Activated naive CD8-positive, alpha-beta T cell treated with anti-CD3 and anti-CD28 coated beads for 36 hours (primary cell): ENCODE measurements at places on chromosomes 1 and 21.

DNA sequence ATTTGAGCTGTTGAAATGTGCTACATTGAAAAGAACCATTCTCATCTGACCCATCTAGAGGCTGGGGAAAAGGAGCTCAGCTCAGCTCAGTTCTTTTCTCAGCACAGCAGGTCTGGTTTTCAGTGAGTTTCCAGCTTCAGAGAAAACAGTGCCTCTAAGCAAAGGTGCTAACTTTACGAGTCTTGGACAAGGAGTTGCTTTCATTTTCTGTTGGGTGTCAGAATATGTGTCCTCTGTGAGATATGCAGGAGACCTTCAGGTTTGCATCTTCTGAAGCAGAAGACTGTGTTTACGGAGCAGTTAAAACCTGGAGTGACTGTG lies 321.3 kb upstream of the USP24 start:
- H3K27ac ChIP-seq = no peak overlapping the region
- H3K36me3 ChIP-seq = no peaks in the 10 kb centered on the region
- H3K4me1 ChIP-seq = no peaks in the 10 kb centered on the region
- no peaks in the 10 kb centered on the region for H3K27me3 ChIP-seq

GRCh38 chr1:41003640-41004220 lies 17.8 kb downstream of the SLFNL1 start:
- no peak overlapping the region for H3K4me3 ChIP-seq
- peak; percentile 86 for DNase-seq
- H3K4me1 ChIP-seq = peaks cover 28% of the 10 kb centered on the region
- H3K27ac ChIP-seq = peak overlapping the region; percentile 45
- no peaks in the 10 kb centered on the region for H3K27me3 ChIP-seq

DNA sequence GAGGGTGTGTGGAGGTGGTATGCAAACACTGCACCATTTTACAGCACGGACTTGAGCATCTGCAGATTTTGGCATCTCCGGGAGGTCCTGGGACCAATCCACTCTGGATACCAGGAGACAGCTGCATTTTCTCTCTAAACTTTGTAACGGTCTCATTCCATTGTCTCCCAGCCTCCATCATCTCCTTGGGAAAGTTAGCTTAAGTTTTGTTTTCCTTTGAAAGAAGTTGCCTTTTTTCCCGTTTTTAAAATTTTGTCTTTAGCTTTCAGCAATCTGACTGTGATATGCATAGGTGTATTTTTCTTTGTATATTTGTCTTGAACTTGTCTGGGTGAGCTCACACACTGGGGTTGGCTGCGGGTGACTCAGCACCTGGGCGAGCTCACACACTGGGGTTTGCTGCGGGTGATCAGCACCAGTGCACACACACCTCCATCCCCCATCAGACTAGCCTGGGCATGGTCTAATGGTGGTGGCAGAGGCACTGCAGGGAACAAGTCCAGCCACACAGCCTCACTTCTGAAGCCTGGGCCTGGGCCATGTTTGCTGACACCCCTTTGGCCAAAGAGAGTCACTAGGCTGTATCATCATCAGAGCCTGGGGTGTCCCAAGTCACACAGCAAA lies 32.1 kb upstream of the COL18A1 start:
- no peak overlapping the region for H3K27ac ChIP-seq
- H3K36me3 ChIP-seq = no peaks in the 10 kb centered on the region
- H3K4me3 ChIP-seq = no peak overlapping the region
- peaks cover 6% of the 10 kb centered on the region for H3K4me1 ChIP-seq
- DNase-seq = no peak

- DNase-seq = no peak
- H3K4me1 ChIP-seq = peaks cover 30% of the 10 kb centered on the region
- no peak overlapping the region for H3K27ac ChIP-seq
- H3K36me3 ChIP-seq = peaks cover 3% of the 10 kb centered on the region
- H3K27me3 ChIP-seq = peaks cover 3% of the 10 kb centered on the region
These were observed 71.5 kb downstream of the TGFBR3 start for GRCh38 chr1:91814448-91814847.

DNA sequence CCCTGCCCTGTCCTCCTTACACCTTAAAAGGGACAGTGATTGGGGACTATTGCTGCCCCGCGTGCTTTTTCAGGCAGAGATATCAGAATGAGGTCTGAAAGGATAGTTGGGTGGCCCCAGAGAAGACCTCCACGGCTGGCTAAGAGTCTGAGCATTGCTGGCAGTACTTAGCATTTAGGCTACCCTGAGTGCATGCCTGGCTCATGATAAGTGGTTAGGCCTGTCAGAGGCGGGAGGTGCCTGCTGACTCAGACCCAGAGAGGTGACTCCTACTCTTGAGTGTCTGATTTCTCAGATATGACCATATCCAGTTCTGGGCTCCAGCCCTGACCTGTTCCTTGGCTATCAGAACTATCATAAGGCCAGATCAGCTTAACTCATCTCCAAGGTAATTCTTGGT lies 213.7 kb downstream of the PBX1 start:
- no peaks in the 10 kb centered on the region for H3K36me3 ChIP-seq
- H3K27me3 ChIP-seq = no peaks in the 10 kb centered on the region

DNA sequence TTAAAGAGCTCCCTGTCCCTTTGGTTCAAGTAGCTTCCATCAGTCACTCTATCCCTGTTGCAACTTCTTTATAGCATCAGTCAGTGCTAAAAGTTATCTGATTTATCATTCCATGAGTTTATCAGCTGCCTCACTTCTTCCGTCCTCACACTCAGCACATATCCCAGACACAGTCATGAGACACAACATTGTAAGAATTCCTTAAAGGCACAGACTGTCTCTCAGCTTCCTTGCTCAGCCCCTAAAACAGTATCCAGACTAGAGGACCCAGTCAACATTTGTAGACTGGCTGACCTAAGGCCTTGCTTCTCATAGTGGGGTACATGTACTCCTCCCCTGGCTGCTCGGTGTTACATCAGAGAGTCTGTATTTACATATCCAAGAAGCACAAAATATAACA lies 164.9 kb upstream of the ADGRL2 start:
- no peak overlapping the region for H3K27ac ChIP-seq
- H3K27me3 ChIP-seq = no peaks in the 10 kb centered on the region
- no peaks in the 10 kb centered on the region for H3K36me3 ChIP-seq
- no peaks in the 10 kb centered on the region for H3K4me1 ChIP-seq
- no peak for DNase-seq

- peaks cover 17% of the 10 kb centered on the region for H3K27me3 ChIP-seq
- no peaks in the 10 kb centered on the region for H3K4me1 ChIP-seq
- no peaks in the 10 kb centered on the region for H3K36me3 ChIP-seq
- H3K27ac ChIP-seq = no peak overlapping the region
- DNase-seq = no peak
- H3K4me3 ChIP-seq = no peak overlapping the region
These were observed 65.3 kb upstream of the BEND5 start for GRCh38 chr1:48841966-48842365.

DNA sequence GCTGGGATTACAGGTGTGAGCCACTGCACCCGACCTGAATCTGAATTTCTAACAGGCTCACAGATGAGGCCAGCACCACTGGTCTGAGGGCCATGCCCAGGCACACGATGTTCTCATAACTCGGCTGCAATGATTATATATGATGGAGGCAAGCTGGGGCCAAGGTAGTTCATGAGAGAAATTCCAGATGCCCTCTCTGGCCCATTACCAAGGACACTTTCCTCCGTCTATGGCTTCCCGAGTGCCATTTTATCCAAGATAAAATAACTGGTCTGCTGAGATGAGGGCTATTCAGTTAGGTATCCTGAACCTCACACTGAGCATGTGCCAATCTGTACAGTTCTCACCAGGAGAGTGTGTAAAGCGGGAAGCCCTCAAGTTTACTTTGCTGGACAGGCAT lies 16.5 kb downstream of the TMPRSS2 start:
- H3K27ac ChIP-seq = no peak overlapping the region
- DNase-seq = no peak
- no peaks in the 10 kb centered on the region for H3K4me1 ChIP-seq
- H3K36me3 ChIP-seq = no peaks in the 10 kb centered on the region

- peaks cover 2% of the 10 kb centered on the region for H3K36me3 ChIP-seq
These were observed 34.1 kb downstream of the TMCO4 start for GRCh38 chr1:19765623-19766022.

- H3K27me3 ChIP-seq = no peaks in the 10 kb centered on the region
- H3K36me3 ChIP-seq = peaks cover 2% of the 10 kb centered on the region
- H3K27ac ChIP-seq = no peak overlapping the region
- no peak for DNase-seq
- H3K4me3 ChIP-seq = no peak overlapping the region
- H3K4me1 ChIP-seq = no peaks in the 10 kb centered on the region
These were observed 16.0 kb downstream of the QSOX1 start for GRCh38 chr1:180170546-180171151.

DNA sequence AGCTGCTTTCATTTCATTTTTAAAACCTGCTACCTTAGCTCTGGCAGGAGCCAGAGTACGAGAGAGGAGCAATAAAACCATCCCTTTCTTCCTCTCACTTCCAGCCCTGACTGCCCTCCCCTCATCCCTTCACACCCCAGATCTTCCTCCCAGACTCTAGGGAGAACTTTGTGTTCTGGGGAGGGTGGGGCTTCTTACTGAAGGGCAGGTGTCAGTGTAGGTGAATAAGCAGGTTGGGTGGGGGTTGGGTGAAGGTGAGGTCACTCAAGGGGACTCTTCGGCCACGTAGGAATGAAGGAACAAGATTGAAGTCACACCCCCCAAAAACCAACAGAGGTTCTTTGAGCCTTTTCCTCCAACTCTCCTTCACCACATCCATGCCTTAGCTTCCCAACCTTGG lies 88.9 kb downstream of the CD58 start:
- no peak overlapping the region for H3K4me3 ChIP-seq
- no peaks in the 10 kb centered on the region for H3K27me3 ChIP-seq
- H3K36me3 ChIP-seq = no peaks in the 10 kb centered on the region
- no peak for DNase-seq
- no peaks in the 10 kb centered on the region for H3K4me1 ChIP-seq

GRCh38 chr1:221878134-221878533 lies 136.2 kb upstream of the DUSP10 start:
- H3K36me3 ChIP-seq = no peaks in the 10 kb centered on the region
- H3K4me1 ChIP-seq = peaks cover 18% of the 10 kb centered on the region
- no peak overlapping the region for H3K4me3 ChIP-seq
- no peak overlapping the region for H3K27ac ChIP-seq

GRCh38 chr1:85603086-85603880 lies 22.7 kb downstream of the CCN1 start:
- no peak for DNase-seq
- H3K4me1 ChIP-seq = no peaks in the 10 kb centered on the region
- H3K36me3 ChIP-seq = peaks cover 6% of the 10 kb centered on the region
- H3K4me3 ChIP-seq = no peak overlapping the region
- H3K27ac ChIP-seq = no peak overlapping the region

GRCh38 chr1:177209357-177209756 lies 38.6 kb downstream of the BRINP2 start:
- H3K4me1 ChIP-seq = no peaks in the 10 kb centered on the region
- no peak for DNase-seq
- H3K27me3 ChIP-seq = no peaks in the 10 kb centered on the region

DNA sequence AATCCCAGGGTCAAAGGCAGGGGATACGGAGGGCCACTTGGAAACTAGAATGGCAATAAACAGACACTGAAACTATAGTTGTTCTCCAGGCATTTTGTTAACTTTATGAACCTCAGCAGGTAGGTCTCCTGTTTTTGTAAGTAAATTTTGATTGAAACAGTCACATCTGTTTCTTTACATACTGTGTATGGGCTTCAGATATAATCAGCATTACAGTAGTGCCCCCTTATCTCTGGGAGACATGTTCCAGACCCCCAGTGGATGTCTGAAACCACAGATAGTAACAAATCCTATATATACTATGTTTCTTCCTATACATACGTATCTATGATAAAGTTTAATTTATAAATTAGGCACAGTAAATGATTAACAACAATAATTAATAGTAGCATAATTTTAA lies 11.5 kb downstream of the STIL start:
- no peak for DNase-seq
- H3K4me1 ChIP-seq = peaks cover 8% of the 10 kb centered on the region
- H3K27me3 ChIP-seq = no peaks in the 10 kb centered on the region
- H3K4me3 ChIP-seq = no peak overlapping the region

DNA sequence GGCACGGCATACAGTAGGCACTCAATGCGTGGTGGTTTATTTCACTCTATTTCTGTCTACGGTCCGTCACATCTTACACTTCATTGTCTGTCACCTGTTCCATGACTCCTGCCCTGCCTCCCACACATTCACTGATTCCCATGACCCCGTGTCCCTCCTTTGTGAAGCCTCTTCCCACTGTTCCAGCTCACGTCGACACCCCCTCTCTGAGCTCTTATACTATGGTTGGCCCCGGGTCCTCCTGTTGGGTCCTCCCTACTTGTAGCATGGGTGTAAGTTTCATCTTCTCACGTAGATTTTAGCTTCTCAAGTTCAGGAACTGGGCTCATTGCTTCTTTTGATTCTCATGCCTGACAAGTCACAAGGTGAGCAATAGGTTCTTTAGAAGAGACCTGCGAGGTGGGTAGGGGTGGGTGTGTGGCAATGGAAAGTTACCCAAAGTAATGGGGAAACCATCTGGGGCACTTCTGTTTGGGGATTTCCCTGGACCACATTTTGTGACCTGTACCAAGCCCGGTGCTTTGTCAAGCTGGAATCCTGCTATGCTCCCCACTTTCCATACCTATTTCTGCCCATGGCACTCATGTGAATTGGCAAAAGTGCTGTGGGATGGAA lies 22.1 kb upstream of the IL10 start:
- no peaks in the 10 kb centered on the region for H3K27me3 ChIP-seq
- peaks cover 2% of the 10 kb centered on the region for H3K36me3 ChIP-seq
- H3K27ac ChIP-seq = peak overlapping the region; percentile 82
- H3K4me1 ChIP-seq = peaks cover 58% of the 10 kb centered on the region
- peak; percentile 52 for DNase-seq

- DNase-seq = no peak
- no peaks in the 10 kb centered on the region for H3K36me3 ChIP-seq
- peaks cover under 1% of the 10 kb centered on the region for H3K4me1 ChIP-seq
- no peaks in the 10 kb centered on the region for H3K27me3 ChIP-seq
These were observed 61.9 kb downstream of the TBCE start for GRCh38 chr1:235429143-235429542.
